ENCODE measurements at places on chromosomes 5 and 9. TPM values are rescaled to one million over a fixed set of nuclear protein-coding genes. Genes with fewer than 3 reads are reported as not detected.

- no peak for DNase-seq
Measured at GRCh38 chr5:8213701-8214240, 344.8 kb downstream of the MTRR start.

DNA sequence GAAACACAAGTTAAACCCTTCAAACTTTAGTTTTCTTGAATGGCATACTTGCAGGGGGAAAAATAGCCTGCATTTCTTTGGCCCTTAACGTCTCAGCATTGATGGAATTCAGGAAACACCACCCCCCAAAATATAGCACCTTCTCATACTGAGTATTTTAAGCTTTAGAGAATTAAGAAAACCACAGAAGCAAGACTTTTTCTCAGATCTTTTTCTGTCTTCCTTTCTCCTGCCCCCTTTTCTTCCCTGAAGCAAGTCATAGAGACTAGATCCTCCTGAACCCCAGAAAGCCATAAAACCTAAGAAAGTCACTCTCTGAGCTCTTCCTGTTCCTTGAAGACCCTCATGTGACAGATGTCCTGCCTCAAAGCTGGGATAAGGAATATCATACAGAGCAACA lies 1069.9 kb downstream of the EFNA5 start:
- DNase-seq, result no peak

GRCh38 chr5:83151821-83152220 lies 74.5 kb downstream of the XRCC4 start:
- no peak for DNase-seq

GRCh38 chr5:74294231-74294705 lies 346.3 kb downstream of the ENC1 start:
- peak; percentile 38 for DNase-seq

- no peak for DNase-seq
Measured at GRCh38 chr5:122947772-122948171, 88.8 kb downstream of the PPIC start.

- no peak for DNase-seq
Measured at GRCh38 chr5:5605170-5605764, 182.8 kb downstream of the ICE1 start.

GRCh38 chr5:57319628-57320027 lies 145.8 kb downstream of the GPBP1 start:
- DNase-seq, result no peak

DNA sequence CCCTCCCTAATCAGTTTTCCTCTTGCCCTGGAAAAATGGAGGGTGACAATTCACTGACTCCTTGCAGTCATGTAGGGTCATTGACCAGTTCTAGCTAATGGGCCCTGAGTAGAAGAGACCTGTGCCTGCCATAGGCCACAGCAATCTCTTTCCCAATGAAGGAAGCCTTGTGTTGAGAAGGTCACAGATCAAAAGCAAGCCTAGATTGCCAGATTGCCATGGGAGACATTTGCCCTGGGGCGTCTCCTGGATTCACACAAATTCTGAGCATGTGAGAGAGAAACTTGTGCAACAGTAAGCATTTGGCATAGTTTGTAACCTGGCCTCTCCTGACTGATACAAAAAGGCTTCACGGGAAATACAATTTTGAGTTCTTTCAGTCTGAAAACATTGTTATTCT lies 148.0 kb downstream of the NUDT12 start:
- DNase-seq, result no peak

DNA sequence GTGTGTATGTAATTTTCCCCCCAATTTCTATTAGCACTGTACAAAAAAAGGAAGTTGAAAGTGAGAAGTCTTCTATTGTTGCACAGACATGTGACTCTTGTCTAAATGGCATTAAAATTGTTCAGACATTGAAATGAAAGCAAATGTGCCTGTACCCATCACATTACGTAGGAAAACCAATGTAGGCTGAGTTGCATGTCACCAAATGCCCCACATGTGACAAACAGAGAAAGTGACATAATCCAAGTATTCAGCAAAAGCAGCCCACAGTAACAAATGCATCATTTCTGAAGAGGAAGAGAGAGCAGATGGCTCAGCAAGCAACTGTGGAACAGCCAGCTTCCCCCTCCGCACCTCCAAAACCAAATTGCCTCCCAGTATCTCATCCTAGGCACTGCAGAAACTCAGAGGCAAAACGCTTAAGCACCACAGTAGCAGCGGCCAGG lies 161.5 kb upstream of the NR4A3 start:
- DNase-seq, result no peak

DNA sequence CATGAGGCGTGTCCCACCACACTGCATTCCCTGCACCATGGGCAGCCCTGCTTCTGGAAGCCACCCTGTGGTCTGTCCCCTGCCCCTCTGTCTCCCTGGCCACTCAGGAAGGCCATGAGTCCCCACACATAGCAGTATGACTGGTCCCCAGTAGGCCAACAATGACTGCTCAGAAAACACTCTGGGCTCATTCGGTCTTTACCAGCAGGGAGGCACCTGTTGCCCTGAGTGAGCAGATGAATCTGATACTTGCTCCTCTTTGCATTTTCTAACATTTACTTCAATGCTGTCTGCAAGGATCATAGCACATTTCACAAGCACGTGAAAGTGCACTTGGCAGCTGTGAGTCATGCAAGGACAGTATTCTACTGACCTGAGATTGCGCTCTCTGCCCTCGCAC lies 365.4 kb upstream of the IRX1 start:
- no peak for DNase-seq

GRCh38 chr5:122846051-122846550 lies 688 bp downstream of the SNX24 start:
- peak; percentile 18 for DNase-seq

DNA sequence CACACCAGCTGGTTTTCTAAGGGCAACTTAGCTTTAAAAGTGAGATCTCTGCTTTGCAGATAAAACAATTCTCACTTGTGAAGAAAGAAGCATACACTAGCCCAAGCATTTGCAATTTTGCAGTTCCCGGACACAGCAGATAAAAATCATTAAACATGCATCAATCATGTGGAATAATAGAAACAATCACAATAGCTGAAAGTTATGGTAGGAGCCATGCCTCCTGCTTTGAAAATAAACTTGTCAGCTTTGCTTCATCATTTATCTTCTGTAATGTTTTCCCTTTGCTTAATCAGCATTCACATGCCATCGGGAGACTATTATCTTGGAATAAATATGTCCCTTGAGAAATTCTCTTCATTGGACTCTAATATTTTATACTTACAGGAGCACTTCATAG lies 60.3 kb upstream of the DAB2 start:
- no peak for DNase-seq

DNA sequence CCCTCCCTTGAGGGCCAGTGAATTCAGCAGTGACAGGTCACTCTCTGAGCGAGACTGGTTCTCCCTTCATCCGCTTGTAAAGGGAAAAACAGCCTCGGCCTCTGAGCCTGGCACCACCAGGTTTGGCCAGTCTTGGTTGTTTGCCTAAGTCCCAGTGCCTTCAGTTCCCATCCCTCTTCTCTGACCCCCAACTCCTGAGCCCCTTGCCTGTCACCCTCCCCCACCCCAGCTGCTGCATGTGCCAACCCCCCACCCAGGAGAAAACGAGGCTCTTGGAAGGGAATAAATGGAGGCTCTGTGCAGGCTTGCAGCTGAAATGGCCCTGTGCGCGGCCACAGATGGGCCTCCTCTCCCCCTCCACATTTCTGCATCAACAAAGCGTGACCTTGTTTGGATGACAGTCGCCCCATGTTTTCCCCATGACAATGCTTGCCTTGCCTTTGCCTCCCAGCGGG lies 3.1 kb downstream of the URM1 start:
- no peak for DNase-seq

- DNase-seq, result no peak
Measured at GRCh38 chr9:133999851-134000265, 7.7 kb upstream of the VAV2 start.

DNA sequence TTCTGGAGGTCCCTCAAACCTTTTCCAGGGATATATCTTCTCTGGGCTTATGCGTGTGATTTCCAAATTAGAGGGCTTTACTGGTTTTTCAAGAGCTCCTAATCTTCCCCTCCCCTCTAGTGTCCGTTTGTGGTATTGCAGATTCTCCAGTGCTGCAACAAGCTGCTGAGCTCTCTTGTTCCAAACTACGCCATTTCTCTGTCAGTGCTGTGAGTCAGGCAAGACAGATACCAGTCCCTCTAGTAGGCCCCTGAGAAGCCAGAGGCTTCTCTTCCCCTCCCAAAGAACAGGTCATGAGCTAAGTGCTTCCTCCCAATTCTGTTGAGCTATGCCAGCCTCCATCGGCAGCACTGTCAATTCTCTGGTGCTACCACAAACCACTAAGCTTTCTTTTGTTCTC lies 149.5 kb downstream of the FANCC start:
- peak; percentile 58 for DNase-seq

- no peak for DNase-seq
Measured at GRCh38 chr9:81826517-81826906, 101.7 kb upstream of the SPATA31D4 start.

- peak; percentile 49 for DNase-seq
Measured at GRCh38 chr5:32223972-32224609, 50.0 kb upstream of the GOLPH3 start.

- no peak for DNase-seq
Measured at GRCh38 chr9:19485193-19485592, 76.4 kb downstream of the ACER2 start.

DNA sequence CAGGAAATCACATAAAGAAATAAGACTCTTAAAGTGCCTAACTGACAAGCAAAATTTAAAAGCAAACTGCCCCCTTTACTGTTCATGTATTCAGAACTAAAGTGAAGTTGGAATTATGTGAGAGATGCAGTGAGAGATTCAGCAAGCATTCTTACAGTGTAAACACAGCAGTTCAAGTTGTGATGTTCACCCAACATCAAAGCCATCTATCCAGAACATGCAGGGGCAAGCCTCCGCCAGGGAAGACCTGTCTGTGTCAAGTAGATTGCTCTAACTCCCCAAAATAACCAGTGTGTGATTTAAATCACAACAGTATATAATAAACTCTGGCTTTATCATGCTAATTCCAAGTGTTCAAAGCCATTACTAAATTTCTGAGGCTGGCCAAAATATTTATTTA lies 233.3 kb downstream of the BNC2 start:
- DNase-seq, result no peak

DNA sequence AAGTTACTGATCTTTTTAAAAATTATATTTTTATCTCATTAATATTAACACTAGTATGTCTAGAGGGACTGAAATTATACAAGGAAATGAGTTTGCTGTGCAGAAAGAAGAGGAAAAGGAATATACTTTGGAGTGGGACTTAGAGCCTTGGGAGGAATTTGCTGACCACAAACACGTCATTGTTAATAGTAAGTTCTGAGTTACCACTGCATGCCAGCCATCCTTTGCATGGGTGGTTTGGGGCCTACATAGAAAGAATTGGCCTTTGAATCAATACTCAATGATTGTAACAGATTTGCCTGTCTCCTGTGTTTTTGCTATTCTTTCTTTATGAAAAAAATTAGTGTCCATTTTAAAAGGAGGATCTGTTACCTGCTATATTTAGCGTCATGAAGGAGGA lies 232.6 kb upstream of the TNC start:
- no peak for DNase-seq

DNA sequence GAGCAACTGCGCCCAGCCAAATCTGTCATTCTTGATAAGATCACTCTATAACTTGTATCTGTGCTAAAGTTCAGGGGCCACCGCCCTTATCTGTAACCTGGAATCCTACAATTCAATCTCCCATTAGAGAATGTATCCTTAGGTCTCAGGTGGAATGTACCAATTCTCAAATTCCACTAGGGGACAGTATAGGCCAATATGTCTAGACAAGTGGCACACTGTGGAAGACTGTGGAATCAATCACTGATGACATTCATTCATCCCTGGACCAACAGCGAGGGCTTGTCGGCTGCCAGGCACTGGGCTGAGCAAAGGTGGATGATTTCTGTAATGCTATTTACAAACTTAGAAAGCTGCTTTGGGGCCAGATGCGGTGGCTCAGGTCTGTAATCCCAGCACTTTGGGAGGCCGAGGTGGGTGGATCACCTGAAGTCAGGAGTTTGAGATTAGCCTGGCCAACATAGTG lies 28.7 kb upstream of the MEGF9 start:
- DNase-seq, result no peak

- no peak for DNase-seq
Measured at GRCh38 chr5:138909734-138910133, 34.6 kb upstream of the LRRTM2 start.

DNA sequence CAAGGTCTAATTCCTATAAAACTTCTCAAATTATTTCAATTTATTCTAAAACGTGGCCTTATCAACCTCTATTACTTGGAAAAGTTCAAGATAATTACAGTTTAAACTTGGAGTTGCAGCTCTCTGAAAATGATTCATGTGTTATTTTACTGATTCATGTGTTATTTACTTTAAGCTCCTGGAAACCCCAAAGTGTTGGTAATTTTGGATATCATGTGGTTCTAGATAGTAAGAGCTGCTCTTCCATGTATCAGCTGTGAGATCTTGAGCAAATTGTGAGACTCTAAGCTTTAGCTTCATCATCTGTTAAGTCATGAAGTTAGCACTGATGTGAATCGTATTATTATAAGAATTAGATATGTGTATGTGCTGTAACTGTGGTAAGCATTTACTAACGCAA lies 749.2 kb downstream of the TLE4 start:
- DNase-seq, result no peak

DNA sequence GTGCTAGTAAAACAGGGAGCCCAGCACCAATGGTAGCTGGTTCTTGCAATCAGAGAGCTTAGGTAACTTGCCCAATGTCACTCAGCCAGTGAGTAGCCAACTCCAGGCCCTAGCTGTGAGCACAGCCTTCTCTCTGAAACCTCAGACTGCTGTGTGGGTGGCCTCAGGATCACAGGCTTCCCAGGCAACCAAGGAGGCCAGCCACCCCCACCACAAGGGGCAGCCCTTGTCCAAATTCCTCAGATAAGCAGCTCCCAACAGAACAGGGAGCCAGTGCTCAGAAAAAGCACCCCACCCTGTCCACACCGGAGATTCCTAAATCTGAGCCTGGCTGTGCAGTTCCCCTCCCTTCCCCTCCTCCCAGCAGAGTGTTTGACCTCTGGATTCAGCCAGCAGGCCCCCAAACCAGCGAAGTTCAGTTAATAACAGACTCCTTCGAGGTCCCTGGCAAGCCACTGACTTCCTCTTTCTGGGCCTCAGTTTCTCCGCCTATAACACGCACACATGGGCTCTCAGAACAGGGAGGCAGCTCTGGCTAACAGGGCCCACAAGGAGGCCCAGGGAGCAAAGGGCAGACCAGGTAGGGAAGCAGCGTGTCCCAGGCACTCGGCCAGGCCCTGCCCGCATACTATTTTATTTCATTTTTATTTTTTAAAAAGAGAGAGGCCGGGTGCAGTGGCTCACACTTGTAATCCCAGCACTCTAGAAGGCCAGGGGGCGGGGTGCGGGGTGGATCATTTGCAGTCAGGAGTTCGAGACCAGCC lies 2.7 kb downstream of the EEIG1 start:
- DNase-seq, result peak; percentile 70

Gene ZBED3
- total RNA-seq, result 17.1 TPM

Gene ZFP2
- total RNA-seq, result 4.6 TPM

Gene DBH
- total RNA-seq, result not detected

Gene ADAMTS19
- total RNA-seq, result not detected

Gene CDX1
- total RNA-seq, result not detected

Gene SPINK13
- not detected for total RNA-seq

Gene DIRAS2
- total RNA-seq, result 4.9 TPM

Gene PAEP
- total RNA-seq, result not detected

Gene PCDHAC2
- 5.4 TPM for total RNA-seq

Gene TERT
- not detected for total RNA-seq

Gene BTNL9
- 77.1 TPM for total RNA-seq

Gene SVEP1
- 55.5 TPM for total RNA-seq

Measured in thyroid gland (tissue), 4 donors.